ENCODE measurements at places on chromosomes 7 and 10.

DNA sequence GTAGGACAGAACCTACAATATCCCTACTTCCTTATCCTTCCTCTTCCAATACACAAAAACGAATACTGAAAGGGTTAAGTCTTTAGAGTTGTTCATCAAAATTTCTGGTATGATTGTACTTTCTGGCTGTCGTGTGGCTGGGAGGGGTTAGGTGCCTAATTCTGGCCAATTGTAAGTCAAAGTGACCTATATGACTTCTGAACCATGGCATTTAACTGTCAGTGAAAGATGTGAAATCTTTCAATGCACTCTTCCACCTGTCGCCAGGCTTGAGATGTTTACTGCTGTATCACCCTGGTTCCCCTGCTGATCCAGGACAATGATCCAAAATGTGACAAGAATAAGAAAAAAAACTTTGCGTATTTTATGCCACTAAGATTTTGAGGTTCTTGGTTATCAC, 20.8 kb downstream of the EPC1 start:
- H3K27ac ChIP-seq: no peak overlapping the region
- no peaks in the 10 kb centered on the region for H3K36me3 ChIP-seq
- DNase-seq: no peak

DNA sequence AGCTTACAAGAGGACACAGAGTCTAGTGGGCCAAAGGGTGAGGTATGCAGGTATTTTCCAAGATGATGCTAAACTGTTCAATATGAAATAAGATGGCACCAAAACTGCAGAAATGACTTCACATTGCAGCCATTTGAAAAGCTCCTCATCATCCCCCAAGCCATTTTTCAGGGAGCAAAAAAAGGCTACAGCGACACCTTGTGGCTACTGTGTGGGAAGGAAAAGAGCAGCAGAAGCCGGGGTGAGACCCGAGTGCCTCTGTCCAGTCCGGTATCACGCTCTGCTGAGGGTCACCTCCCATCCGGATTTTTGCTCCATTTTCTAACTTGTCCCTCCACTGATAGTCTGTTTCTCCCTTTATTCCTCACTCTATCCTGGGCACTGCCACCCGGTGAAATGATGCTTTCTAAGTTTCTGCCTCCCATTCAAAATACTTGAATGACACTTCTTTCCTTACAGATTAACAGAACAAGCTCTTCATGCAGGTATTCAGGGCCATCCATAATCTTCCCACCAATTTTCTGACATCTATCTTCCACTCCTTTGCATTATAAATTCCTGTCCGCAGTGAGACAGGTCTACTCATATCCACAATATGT, 220.2 kb downstream of the DGKI start:
- DNase-seq: no peak
- H3K4me1 ChIP-seq: no peaks in the 10 kb centered on the region
- H3K27ac ChIP-seq: no peak overlapping the region
- no peaks in the 10 kb centered on the region for H3K27me3 ChIP-seq

GRCh38 chr10:7233259-7233991, 177.4 kb downstream of the SFMBT2 start:
- H3K27ac ChIP-seq: no peak overlapping the region
- DNase-seq: no peak
- H3K27me3 ChIP-seq: no peaks in the 10 kb centered on the region
- no peak overlapping the region for H3K4me3 ChIP-seq
- no peaks in the 10 kb centered on the region for H3K4me1 ChIP-seq

- no peaks in the 10 kb centered on the region for H3K36me3 ChIP-seq
Observed at GRCh38 chr10:133455611-133456031, 1.9 kb downstream of the SCART1 start.

All from sigmoid colon (tissue), 7 donors.